Midbrain (tissue), 1 donor: ENCODE measurements at places on chromosomes 11 and 22.

DNA sequence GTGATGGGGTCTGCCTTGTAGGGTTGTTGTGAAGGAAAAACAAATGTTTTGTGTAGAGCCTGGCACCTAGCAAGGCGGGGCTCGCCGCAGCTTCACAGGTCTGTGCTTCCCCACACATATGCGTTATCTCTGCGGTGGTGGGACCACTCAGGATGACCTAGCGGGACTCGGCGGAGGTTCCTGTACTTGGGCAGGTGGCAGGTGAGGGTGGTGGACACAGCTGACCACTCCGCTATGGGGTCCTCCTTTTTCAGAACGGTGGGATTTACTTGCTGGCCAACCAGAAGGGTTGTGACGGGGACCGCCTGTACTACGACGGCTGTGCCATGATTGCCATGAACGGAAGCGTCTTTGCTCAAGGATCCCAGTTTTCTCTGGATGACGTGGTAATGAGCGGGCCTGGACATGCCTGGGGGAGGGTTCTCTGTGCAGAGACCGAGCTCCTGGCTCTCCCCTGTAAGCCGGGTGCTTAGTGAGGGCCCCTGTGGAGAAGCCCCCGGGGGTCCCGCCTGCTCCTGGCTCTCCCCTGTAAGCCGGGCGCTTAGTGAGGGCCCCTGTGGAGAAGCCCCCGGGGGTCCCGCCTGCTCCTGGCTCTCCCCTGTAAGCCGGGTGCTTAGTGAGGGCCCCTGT lies 21.3 kb downstream of the NADSYN1 start:
- DNase-seq, result no peak

GRCh38 chr11:75276186-75276585 lies 35.6 kb downstream of the TPBGL start:
- DNase-seq, result no peak

DNA sequence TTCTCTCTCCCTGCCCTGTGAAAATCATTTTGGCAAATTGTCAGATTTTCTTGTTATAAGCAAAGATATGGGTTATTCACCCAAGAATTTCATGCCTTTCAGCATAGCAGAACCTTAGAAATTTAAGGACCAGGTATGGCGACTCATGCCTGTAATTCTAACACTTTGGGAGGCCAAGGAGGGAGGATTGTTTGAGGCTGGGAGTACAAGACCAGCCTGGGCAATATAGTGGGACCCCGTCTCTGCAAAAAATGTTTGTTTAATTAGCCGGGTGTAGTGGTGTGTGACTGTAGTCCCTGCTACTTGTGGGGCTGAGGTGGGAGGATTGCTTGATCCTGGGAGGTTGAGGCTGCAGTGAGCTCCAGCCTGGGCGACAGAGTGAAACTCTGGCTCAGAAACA lies 27.6 kb downstream of the APLP2 start:
- no peak for DNase-seq

DNA sequence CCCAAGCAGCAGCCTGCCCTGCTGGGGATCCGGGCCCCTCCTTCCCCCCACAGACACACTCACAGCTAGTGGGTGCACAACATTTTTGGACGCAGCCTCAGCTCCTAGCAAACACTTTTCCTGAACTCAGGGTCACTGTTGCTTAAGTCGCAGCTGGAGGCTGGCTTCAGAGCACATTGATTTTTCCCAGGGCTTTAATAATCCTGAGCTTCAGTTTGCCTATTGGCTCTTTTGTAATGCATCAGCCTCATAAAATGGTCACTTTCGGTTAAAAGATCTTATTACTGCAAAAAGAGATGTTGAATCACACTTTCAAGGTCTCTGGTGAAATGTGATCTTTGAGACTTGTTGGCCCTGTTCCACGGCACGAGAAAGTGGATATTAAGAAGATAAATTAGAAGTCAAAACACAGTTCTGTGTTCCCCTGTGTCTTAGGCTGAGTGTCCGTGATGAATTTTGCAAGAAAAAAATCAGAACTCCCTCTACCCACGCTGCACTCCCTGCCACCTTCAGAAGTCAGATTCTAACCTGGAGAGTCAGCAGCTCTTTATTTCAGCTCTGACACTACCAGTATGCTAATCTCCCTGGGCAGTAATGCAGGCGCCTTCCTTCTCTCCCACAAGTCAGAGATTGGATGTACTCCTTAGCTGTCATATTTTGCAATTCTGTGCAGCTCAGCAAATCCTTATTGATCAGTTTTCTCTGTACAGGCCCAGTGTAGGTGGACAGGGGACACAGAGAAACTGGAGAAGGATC lies 158.2 kb upstream of the E2F8 start:
- no peak for DNase-seq
